ENCODE measurements at places on chromosomes 7 and 10. TPM values are rescaled to one million over a fixed set of nuclear protein-coding genes. Genes with fewer than 3 reads are reported as not detected.

DNA sequence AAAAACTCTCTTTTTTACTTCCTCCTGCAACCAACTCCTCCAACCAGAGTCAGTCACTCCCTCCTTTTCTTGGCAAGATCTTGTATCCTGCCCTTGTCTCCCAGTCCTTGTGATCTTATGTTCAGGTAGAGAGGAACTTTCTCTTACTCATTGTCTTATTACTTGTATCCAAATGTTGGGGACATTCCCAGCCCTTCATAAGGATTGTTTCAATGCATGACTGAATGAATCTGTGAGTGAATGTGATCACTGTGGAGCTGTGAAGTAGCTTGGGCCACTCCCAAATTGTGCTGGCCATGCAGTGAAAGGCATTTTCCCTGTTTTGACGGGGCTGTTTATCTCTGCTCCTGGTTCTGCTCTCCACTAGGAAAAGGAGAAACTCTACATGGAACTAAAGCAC lies 93.7 kb downstream of the CFAP58 start:
- DNase-seq = no peak

The CTAGE15 gene
- total RNA-seq = not detected

DNA sequence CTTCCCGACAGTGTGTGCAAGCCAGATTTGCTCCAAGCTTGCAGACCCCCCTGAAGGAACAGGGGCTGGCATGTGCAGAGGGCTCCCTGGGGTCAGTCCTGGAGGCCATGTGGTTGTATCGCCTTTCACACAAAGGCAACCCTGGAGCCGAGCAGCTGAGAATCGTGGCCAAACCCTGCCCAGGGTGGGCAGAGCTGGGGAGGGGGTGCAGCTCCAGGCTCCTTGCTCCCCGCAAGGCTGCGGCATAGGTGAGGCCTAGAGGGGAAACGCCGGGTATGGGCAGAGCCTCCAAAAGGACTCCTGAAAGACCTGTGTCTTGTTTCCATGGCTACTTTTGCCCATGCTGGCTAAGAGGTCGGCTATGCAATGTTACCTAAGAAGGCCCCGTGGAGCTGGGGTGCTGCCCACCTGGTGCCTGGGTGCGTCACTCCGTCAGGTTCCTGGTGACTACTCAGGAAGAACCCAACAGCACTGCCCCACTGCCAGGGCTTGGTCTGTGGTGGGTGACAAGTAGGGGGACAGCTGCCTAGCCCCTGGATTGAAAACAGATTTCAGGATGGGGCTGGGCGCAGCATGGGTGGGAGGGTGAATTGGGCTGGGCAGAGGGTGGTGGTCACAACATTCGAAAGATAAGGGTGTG lies 171.0 kb upstream of the SHH start:
- no peak for DNase-seq

GRCh38 chr10:97462309-97462708 lies 16.3 kb downstream of the ZDHHC16 start:
- no peak for DNase-seq

The CTAGE4 gene
- total RNA-seq = not detected

The SRRM3 gene
- total RNA-seq = 19.7 TPM

The ACSL5 gene
- total RNA-seq = 14.4 TPM

GRCh38 chr10:67471022-67471421 lies 225.0 kb downstream of the CTNNA3 start:
- DNase-seq = no peak

DNA sequence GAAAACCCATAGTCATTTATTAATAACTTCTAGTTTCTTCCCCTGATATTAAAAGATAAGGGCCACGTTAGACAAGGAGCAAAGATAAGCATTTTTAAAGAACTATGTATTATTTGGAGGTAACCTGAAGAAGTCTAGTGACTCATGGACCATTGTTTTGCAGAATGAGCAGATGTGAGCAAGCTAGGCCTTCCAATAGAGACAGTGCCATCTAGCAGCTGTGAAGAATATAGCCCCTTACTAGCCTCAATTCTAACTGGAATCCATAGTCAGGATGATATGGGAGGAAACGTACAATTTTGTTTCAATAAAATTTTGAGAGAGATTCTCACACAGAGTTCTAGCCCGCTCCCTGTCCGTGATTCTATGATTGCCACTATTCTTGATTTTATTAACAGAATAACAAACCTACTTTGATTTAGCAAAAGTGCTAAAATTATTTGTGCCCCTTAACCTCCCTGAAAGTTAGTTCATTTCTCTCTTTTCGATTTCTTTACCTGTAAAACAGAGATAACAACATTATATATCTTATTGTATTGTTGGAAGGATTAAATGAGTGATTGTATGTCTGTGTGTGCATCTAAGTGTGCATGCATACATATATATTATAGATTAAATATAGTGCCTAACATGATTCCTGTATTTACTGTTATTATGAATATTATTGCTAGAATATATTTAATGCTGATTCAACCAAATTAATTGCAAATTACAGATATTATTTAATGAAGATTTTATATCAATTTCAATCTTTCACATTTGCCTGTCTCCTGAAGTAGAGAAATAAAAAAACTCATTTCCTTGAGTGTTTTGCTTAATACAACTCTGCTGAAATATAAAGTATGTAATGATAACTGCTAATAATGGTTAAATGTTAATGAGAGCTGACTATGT lies 22.7 kb downstream of the FAM237B start:
- DNase-seq = no peak

- no peak for DNase-seq
These were observed 6.5 kb downstream of the PTEN start for GRCh38 chr10:87869773-87870551.

DNA sequence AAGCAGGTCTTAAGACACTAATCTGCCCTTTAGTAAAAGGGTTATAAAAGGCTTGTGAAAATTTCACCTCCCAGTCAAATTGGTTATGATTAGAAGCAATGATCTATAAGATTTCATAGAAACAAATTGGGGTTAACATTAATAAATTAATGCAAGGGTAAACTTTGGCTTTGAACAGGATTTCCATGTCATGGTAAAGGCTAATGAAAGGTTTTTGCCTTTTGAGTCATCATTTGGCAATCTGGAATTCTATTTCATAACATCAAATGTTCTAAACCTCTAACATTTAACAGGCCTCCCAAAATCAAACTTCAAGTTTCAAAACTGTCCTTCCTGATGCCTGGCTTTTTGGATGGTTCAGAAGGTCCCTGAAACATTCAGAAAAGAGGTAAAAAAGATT lies 62.4 kb downstream of the COA1 start:
- DNase-seq = no peak

The SLC26A4 gene
- total RNA-seq = 0.74 TPM

- DNase-seq = no peak
These were observed 18.9 kb downstream of the ZNF680 start for GRCh38 chr7:64544010-64544409.

The CNNM1 gene
- 0.05 TPM for total RNA-seq

The CRHR2 gene
- total RNA-seq = 0.16 TPM

GRCh38 chr7:93620864-93621263 lies 46.3 kb upstream of the CALCR start:
- DNase-seq = no peak

The NXPH1 gene
- not detected for total RNA-seq

All from left cardiac atrium (tissue), 4 donors.